ENCODE measurements at places on chromosomes 11 and 22. TPM values are rescaled to one million over a fixed set of nuclear protein-coding genes. Genes with fewer than 3 reads are reported as not detected.
A peak's percentile ranks its signal among the peaks of the same experiment; 100 is the strongest.

- peak; percentile 59 for DNase-seq
- H3K27me3 ChIP-seq = no peaks in the 10 kb centered on the region
- no peak overlapping the region for H3K27ac ChIP-seq
- no peaks in the 10 kb centered on the region for H3K4me1 ChIP-seq
- H3K4me3 ChIP-seq = no peak overlapping the region
Measured at GRCh38 chr11:44911029-44911814, 39.5 kb downstream of the TP53I11 start.

GRCh38 chr11:128904303-128904655 lies 13.1 kb downstream of the KCNJ5 start:
- H3K27me3 ChIP-seq = no peaks in the 10 kb centered on the region
- no peak overlapping the region for H3K27ac ChIP-seq
- no peak overlapping the region for H3K4me3 ChIP-seq
- DNase-seq = no peak
- peaks cover 41% of the 10 kb centered on the region for H3K4me1 ChIP-seq
- no peaks in the 10 kb centered on the region for H3K36me3 ChIP-seq

GRCh38 chr11:1858154-1858553 lies 5.3 kb downstream of the LSP1 start:
- no peaks in the 10 kb centered on the region for H3K36me3 ChIP-seq
- no peaks in the 10 kb centered on the region for H3K27me3 ChIP-seq
- no peak overlapping the region for H3K4me3 ChIP-seq
- H3K4me1 ChIP-seq = peaks cover 10% of the 10 kb centered on the region
- no peak overlapping the region for H3K27ac ChIP-seq
- no peak for DNase-seq

DNA sequence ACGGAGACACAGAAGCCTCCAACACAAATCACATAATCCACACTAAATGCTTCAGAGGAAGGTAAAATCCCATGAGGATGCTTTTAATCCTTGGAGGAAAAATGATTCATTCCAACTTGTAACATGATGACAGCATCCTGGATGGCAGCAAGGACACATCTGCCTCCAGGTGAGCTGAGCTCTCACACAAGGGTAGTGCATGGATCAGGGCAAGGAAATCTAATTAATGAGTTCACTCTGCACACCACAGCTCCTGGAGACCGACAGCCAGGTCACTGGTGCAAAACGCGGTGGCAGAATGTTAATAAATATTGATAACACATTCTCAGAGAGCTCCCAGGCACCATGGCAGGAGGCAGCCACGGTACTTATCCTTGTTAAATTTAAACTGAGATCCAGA lies 40.3 kb upstream of the CYP2D6 start:
- H3K36me3 ChIP-seq = no peaks in the 10 kb centered on the region
- DNase-seq = no peak
- no peaks in the 10 kb centered on the region for H3K27me3 ChIP-seq
- H3K4me1 ChIP-seq = no peaks in the 10 kb centered on the region

DNA sequence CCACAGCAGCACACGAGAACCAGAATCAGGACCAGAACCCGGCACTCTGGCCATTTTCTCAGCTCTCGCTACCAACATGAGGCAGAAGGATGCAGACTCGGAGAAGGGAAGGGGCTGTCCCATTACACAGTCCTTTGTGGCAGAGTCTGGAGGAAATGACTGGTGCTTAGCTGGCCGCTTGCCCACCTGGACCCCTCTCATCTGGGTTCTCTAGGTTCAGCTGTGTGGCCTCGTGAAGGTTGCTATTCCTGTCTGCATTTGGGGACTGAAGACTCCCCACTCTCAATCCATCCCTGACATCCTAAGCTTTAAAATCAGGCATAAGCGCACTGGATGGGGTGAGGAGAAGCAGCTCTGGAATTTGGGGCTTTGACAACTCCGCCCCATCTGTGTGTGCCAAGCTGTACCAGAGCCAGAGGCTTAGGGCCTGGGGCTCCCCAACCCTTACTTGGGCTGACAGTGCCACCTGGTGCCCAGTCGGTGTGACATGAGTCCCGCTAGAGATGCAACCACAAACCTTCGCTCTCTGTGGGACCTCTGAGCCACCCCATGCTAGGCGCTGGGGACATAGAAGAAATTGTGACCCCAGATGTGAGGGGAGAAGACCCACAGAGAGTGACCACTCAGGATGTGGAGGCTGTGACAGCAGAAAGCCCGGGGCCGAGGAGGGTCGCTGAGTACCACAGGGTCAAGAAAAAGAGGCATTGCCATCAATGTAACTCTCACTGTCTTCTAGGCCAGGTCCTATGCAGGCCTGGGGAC lies 35.8 kb upstream of the FCHSD2 start:
- H3K27me3 ChIP-seq = no peaks in the 10 kb centered on the region
- H3K4me1 ChIP-seq = peaks cover 11% of the 10 kb centered on the region
- DNase-seq = peak; percentile 42
- H3K4me3 ChIP-seq = no peak overlapping the region

The INPP5J gene
- 8.9 TPM for total RNA-seq

The SERPIND1 gene
- total RNA-seq = 0.25 TPM

The TSGA10IP gene
- not detected for total RNA-seq

The VWCE gene
- total RNA-seq = 2.5 TPM

All from HCT116 (cell line).